ENCODE measurements at places on chromosomes 2 and 18. TPM values are rescaled to one million over a fixed set of nuclear protein-coding genes. Genes with fewer than 3 reads are reported as not detected.

LCT gene
- total RNA-seq: not detected

DNA sequence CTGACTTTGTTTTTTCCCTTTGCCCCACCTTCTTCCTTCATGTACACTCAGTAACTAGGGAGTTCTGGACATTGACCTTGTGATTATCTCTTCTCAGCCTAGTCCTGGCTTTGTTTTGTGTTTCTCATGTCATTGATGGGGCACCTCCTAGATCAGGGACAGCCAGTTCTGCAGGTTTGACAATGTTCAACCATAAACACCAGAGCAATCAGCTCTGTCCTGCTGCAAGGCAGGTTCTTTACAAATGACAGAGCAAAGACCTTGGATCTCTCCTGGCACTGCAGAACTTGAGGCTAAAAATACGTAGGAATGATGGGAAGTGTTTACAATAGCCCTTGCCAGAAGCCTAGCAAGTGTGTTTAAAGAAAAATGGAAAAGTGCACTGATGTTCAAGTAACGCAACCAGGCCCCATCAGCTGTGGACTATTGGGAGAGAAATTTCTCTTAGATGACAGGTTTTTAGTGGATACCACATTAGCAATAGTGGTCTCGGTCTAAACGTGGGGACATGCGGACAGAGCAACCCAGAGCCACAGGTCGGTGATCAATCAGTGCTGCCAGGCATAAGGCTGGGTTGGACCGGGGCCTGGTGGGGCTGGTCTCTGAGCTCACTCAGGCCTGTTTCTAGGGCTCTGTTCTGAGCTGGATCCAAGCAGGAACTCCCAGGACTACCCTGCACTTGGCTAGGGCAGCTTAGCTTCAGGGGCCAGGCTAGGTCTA lies 76.8 kb downstream of the SOWAHC start:
- no peak overlapping the region for H3K27ac ChIP-seq
- no peak overlapping the region for H3K4me3 ChIP-seq
- DNase-seq: no peak
- H3K4me1 ChIP-seq: no peaks in the 10 kb centered on the region
- H3K27me3 ChIP-seq: peaks cover 2% of the 10 kb centered on the region

GRCh38 chr18:62976227-62976626 lies 260.9 kb downstream of the PHLPP1 start:
- no peak overlapping the region for H3K27ac ChIP-seq
- peaks cover 3% of the 10 kb centered on the region for H3K27me3 ChIP-seq
- peaks cover 8% of the 10 kb centered on the region for H3K4me1 ChIP-seq
- H3K4me3 ChIP-seq: no peak overlapping the region

DNA sequence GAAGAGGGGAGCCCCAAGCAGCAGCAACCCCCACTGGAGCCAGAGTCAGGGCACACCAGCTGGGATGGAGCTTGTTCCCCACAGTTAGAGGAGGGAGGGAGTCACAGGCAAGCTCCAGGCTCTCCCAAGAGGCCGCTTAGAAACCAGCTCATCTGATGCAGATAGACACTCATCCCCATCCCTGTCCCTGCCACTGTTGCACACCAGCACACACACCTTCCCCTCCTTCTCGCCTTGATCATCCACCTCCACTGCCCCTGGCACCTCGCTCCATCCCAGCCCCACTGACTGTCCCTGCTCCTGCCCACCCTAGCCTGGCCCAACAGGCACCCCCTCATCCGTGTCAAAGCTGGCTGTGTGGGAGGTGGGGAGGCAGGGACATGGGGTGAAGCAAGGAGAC lies 1.5 kb upstream of the RUFY4 start:
- H3K4me3 ChIP-seq: no peak overlapping the region
- DNase-seq: no peak
- H3K4me1 ChIP-seq: peaks cover 4% of the 10 kb centered on the region
- no peaks in the 10 kb centered on the region for H3K36me3 ChIP-seq

NOTO gene
- not detected for total RNA-seq

UGT1A8 gene
- total RNA-seq: not detected

- no peak for DNase-seq
- H3K27me3 ChIP-seq: peaks cover 8% of the 10 kb centered on the region
- no peak overlapping the region for H3K27ac ChIP-seq
- no peaks in the 10 kb centered on the region for H3K36me3 ChIP-seq
- H3K4me1 ChIP-seq: peaks cover 4% of the 10 kb centered on the region
These were observed 67.8 kb upstream of the EPAS1 start for GRCh38 chr2:46229134-46230063.

AP1S3 gene
- total RNA-seq: 3.1 TPM

CCBE1 gene
- total RNA-seq: 0.81 TPM

GRCh38 chr18:13139885-13140450 lies 78.6 kb upstream of the LDLRAD4 start:
- no peak for DNase-seq
- peaks cover 15% of the 10 kb centered on the region for H3K27me3 ChIP-seq
- H3K36me3 ChIP-seq: peaks cover 25% of the 10 kb centered on the region
- H3K4me3 ChIP-seq: no peak overlapping the region

GRCh38 chr2:159897081-159897480 lies 99.1 kb upstream of the CD302 start:
- peaks cover 4% of the 10 kb centered on the region for H3K36me3 ChIP-seq
- no peak overlapping the region for H3K4me3 ChIP-seq
- no peaks in the 10 kb centered on the region for H3K4me1 ChIP-seq

GRCh38 chr2:173909846-173910245 lies 55.3 kb downstream of the SP3 start:
- H3K27ac ChIP-seq: no peak overlapping the region
- no peaks in the 10 kb centered on the region for H3K27me3 ChIP-seq
- no peak overlapping the region for H3K4me3 ChIP-seq
- H3K4me1 ChIP-seq: no peaks in the 10 kb centered on the region

DNA sequence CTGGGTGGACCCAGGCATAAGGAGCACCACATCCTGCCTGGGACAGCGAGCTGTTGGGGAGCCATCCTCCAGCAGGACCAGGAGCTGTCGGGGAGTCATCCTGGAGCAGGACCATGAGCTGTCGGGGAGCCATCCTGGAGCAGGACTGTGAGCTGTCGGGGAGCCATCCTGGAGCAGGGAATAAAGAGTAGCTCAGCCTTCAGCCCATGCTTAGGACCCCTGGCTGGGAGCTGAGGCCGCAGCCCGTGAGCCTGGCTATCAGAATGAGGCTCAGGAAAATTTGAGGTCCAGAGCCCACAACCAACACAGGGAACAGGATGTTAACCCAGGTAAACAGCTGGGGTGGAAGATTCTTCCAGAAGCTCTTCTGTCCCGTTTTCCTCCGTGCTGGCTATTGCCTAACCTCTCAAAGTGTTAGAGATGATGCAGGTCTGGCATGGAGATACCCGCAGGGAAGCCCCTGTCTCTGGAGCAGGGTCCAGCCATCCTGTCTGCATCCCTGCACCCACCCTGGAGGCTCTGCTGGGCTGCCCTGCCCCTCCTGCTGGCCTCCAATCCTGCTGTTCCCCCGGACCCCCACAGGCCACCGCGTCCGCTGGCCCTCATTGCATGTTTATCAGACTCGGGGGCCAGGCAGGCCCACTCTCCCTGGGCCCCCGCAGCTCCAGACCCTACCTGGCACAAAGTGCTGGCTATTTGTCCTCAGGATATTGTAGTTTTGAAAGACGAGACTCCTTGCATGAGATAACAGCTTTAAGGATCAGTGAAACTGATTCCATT lies 243.5 kb upstream of the MYT1L start:
- H3K36me3 ChIP-seq: no peaks in the 10 kb centered on the region
- DNase-seq: no peak
- H3K4me3 ChIP-seq: no peak overlapping the region
- peaks cover 12% of the 10 kb centered on the region for H3K4me1 ChIP-seq
- H3K27ac ChIP-seq: no peak overlapping the region

DNA sequence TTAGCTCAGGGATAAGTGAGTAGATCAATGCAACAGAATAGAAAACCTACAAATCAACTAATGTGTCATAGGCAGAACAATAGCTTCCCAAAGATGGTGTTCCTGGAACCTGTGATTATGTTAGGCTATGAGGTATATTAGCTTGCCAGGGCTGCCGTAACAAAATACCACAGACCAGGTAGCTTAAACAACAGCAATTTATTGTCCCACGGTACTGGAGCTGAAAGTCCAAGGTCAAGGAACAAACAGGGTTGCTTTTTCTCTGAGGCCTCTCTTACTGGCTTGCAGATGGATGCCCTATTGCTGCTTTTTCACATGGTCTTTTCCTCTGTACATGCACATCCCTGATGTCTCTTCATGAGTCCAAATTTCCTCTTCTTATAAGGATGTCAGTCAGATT lies 354.9 kb downstream of the TNS1 start:
- DNase-seq: no peak
- no peak overlapping the region for H3K27ac ChIP-seq
- H3K36me3 ChIP-seq: no peaks in the 10 kb centered on the region
- no peaks in the 10 kb centered on the region for H3K4me1 ChIP-seq
- H3K27me3 ChIP-seq: no peaks in the 10 kb centered on the region

DNA sequence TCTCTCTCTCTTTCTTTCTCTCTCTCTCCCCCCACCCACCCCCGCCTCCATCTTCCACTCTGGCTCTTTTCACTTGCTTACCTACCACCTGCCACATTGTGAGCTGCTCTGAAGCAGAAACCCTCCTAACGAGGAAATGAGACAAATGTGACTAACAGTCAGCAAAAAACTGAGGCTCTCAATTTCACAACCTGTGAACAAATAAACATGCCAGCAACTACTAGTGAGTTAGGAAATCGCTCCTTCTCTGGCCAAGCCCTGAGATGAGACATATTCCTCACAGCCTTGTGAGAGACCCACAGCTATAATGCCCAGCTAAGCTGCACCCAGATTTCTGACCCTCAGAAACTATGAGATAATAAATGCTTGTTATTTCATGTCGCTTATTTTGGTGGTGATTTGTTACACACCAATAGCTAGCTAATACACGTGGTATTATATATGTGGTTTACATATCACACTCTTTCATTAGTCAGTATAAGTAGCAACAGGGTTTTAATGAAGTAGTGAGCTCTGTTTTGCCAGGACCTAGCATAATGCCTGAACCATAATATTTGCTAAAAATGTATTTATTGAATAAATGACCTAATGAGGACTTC lies 8.4 kb upstream of the ZNF521 start:
- peaks cover 3% of the 10 kb centered on the region for H3K27me3 ChIP-seq
- H3K36me3 ChIP-seq: no peaks in the 10 kb centered on the region
- no peaks in the 10 kb centered on the region for H3K4me1 ChIP-seq
- DNase-seq: no peak

DNA sequence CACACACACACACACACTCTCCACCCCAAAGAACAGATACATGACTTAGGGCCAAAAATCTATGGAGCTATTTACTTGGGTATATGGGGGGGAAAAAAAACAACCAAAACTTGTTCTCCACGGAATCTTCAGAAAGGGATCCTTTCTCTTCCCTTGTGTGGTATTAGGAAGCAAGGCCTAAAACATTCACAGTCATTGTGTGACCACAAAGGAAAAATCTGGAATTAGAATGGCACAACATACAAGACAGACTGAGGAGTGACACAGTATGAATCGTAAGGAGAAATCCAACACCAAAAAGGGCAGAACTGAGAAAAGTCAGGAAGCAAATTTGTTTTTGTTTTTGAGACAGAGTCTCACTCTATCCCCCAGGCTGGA lies 70.3 kb downstream of the ASXL2 start:
- no peak overlapping the region for H3K27ac ChIP-seq
- no peak overlapping the region for H3K4me3 ChIP-seq
- peaks cover 1% of the 10 kb centered on the region for H3K27me3 ChIP-seq
- DNase-seq: no peak
- no peaks in the 10 kb centered on the region for H3K36me3 ChIP-seq

DNA sequence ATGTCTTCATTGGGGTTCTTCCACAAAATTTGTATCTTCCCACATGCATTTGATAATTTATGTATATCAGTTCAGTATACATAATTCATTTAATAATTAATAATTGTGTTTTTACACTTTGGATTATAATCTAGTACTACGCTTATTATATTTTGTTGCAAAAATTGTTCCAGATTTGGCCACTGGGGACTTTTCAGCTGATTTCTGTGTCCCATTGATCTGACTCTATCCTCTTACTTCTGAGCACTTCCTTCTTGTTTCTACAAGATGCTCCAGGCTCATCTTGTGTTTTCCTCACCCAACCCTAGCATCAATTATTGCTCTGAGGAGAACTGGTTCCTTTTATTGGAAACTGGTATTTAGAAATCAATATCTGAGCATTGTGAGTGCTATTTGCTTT lies 215.3 kb upstream of the CDH19 start:
- H3K4me1 ChIP-seq: peaks cover 3% of the 10 kb centered on the region
- H3K4me3 ChIP-seq: no peak overlapping the region
- no peak overlapping the region for H3K27ac ChIP-seq
- DNase-seq: no peak

GRCh38 chr2:178865146-178865936 lies 58.1 kb upstream of the TTN start:
- H3K4me3 ChIP-seq: no peak overlapping the region
- peaks cover 5% of the 10 kb centered on the region for H3K4me1 ChIP-seq
- H3K36me3 ChIP-seq: no peaks in the 10 kb centered on the region
- no peak for DNase-seq
- no peaks in the 10 kb centered on the region for H3K27me3 ChIP-seq

NT5DC4 gene
- total RNA-seq: not detected

DNA sequence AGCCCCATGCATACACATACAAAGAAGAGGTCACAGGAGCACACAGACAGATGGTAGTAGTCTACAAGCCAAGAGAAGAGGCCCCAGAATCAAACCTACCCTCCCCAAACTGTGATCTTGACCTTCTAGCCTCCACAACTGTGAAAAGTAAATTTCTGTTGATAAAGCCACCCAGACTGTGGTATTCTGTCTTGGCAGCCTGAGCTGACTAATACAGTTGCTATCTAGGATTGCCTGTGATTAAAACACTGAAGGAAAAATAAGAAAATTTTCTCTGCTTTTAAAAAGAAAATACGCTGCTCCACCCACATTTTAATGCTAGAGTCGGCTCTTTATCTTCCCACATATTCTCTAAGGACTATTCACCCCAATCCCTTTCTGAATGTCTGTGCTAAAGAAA lies 143.7 kb upstream of the TMEM200C start:
- DNase-seq: no peak
- no peak overlapping the region for H3K4me3 ChIP-seq
- H3K27ac ChIP-seq: no peak overlapping the region

BCL11A gene
- 29.1 TPM for total RNA-seq

DNA sequence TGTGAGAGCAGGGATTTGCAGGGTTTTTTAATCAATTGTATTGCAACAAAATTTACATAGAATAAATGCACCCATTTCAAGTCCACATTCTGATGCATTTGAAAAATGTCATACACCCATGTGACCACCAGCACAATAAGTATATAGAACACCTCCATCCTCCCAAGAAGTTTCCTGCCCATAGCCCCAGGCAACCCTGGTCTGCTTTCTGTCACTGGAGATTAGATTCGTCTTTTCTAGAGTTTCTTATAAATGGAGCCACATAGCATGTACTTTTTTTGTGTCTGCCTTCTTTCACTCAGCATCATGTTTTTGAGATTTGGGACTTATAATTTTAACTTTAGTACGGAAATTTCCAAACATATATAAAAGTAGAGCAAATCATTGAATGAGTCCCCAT lies 127.2 kb upstream of the EPAS1 start:
- peaks cover 2% of the 10 kb centered on the region for H3K27me3 ChIP-seq
- no peaks in the 10 kb centered on the region for H3K4me1 ChIP-seq
- DNase-seq: no peak
- H3K4me3 ChIP-seq: no peak overlapping the region

DTNA gene
- 29.5 TPM for total RNA-seq

G6PC2 gene
- total RNA-seq: not detected
